ENCODE measurements at places on chromosomes 2 and 18.
A peak's percentile ranks its signal among the peaks of the same experiment; 100 is the strongest.

GRCh38 chr2:172404824-172405223 lies 22.6 kb upstream of the ITGA6 start:
- no peak for DNase-seq

- no peak for DNase-seq
Observed at GRCh38 chr2:109523536-109524361, 90.0 kb downstream of the SEPTIN10 start.

GRCh38 chr2:25567406-25567805 lies 106.0 kb downstream of the DTNB start:
- DNase-seq, result peak; percentile 28

- peak; percentile 79 for DNase-seq
Observed at GRCh38 chr2:174577967-174578589, 19.5 kb downstream of the WIPF1 start.

- no peak for DNase-seq
Observed at GRCh38 chr2:107570876-107571275, 255.8 kb upstream of the RGPD4 start.

Measured in CD4-positive, alpha-beta T cell treated with Interleukin-21 for 1 hour (primary cell).